ENCODE measurements at places on chromosomes 1 and 21. TPM values are rescaled to one million over a fixed set of nuclear protein-coding genes. Genes with fewer than 3 reads are reported as not detected.

DNA sequence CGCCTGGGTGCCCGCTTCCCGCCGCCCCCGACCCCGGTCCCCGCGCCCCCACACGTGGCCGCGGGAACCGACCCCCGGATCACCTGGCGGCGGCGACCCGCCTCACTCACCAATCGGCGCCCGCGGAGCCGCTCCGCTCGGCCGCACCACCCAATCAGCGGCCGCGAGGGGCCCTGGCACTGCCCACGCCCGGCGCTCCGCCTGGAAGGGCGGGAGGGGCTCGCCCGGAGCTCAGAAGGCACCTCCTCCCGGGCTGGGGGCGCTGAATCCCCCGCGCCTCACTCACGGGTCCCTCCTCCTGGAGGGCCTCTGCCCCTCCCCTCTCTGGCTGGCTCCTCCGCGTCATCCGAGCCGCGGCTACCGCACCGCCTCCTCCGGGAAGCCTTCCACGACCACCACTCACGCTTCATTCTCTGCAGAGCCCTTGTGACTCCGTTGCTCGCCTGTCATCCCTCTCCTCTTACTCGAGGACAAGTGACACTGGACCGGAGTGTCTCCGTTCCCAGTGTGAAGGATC is 374 bp downstream of the SH2D5 start:
- no peak for DNase-seq

DNA sequence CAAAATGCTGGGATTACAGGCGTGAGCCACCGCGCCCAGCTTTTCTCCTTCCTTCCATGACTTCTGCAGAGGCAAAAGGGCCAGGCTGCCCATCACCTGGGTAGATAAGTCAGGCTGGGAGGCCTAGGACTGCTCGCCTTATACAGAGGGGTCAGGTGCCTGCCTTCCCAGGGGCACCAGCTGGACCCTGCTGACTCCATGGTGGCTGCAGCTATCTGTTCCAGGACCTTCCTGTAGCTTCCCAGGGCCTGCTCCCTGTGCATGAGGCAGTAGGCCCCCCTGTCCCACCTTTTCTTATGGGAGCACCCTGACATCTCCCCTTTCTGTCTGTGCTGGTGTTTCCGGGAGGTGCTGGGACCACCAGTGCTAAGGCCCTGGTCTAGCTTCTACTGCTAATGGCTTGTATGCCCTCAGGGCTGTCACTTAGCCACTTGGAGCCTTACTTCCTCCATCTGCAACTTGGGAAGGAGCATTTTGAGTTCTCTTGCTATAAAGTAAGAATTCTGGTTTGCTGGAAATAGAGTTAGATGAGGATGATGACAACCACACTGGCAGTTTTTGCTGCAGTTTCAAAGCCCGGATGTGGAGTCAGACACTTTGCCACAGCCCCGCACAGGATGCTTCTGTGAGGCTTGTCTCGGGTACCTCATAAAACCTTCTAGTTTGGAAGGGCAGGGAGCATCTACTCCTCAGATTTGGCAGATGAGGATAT is 14.4 kb downstream of the SOX13 start:
- no peak for DNase-seq

- no peak for DNase-seq
Measured at GRCh38 chr21:20404915-20405314, 593.3 kb upstream of the NCAM2 start.

The GPR25 gene
- total RNA-seq = not detected

The CITED4 gene
- total RNA-seq = 8.7 TPM

The HCN3 gene
- total RNA-seq = 2.2 TPM

The GNL2 gene
- 24.1 TPM for total RNA-seq

The BARHL2 gene
- total RNA-seq = not detected

The ANGPTL3 gene
- total RNA-seq = not detected

The LAMB3 gene
- 3.6 TPM for total RNA-seq

All from cardiac septum (tissue), 1 donor.